ENCODE measurements at places on chromosomes 12 and 14.

DNA sequence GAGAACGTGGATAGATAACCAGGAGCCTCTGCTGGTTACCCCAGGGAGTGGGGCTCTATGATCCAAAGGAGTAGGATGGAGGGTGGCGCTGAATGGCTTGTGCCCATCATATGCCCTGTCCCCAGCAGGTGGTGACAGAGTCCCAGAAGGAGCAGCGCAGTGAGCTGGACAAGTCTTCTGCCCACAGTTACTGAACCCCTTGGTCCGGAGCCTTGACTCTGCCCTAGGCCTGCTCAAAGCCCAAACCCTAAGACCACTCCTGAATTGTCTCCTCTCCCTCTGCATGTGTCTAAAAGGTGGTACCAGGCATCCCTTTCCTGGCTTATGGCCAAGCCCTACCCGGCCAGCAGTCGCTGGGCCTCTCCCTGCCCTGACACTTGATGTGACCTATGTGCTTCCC lies 3.2 kb downstream of the PRPH start:
- DNase-seq = no peak

DNA sequence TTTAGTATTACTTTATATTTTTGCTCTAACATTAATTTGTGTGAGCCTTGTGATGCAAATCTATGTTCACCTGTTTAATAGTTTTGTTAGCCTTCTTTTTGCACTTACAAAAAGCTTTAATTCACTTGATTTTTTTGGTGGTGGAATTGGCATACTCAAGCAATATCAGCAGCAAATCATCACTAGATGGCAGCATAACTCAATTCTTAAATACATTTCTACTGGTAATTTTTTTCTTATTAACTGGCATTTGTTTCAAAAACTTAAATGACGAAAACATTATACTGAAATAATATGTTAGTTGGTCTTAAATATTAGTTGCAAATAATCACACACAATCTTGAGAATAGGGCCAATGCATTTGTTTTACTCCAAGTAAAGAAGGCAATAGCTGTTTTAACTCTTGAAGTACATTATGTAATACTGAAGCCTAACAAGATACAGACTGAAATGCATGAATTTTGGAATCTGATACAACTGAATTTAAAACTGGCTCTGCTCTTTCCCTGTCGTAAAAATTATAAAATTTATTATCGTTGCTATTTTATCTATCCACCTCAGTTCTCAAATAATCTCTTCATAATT lies 151.5 kb downstream of the ATXN7L3B start:
- no peak for DNase-seq

DNA sequence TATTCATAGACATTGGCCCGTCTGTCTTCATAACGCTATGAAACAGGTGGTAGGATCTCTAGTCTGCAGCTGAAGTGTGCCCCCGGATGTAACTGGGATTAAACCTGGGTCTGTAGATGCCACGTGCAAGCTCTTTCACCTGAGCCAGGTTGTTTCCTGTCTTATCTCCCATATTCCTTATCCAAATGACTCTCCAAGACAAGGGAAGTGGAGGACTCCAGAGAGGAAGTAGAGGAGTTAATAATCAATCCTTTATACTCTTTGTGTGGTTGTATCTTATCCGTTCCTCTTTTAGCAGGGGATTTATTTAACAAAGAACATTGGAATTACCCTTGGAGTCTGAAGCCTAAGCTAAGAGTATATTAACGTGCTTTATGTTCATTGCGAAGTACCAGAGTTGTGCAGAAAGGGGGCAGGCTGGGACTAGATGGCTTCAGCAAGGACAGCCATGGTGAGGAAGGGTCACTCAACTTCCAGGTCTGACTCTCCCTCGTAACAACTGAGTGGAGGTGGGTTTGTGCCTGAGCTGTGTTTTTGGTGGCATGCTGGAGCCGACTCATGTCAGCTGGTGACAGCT lies 82.8 kb downstream of the RIN3 start:
- DNase-seq = no peak

- DNase-seq = peak; percentile 39
Measured at GRCh38 chr14:101066826-101067510, 163.4 kb upstream of the RTL1 start.

DNA sequence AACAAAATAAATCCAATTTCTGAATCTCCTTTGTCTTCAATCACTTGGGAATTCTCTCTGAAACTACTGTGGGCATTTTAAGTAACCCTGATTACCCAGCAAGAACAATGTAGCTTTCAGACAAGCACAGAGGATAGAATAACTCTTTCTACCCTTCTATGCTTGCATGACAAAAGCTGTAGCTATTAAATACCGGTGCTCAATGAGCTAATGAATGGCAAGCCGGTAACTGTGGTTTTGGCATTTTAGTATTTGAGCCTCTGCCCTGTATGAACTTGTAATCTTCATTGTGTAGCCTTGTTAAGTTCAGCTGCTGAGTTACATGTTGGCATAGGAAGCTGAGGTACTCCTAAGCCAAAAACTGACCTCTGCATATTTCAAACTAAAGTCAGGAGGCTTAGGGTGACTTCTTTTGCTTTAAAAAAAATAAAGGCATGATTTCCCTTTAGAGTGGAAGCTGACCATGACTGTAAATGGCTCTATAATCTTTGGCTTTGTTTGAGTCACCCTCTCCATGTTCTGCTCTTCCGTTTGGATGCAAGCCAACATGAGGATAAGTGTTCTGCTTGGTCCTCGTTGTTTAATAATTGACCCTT lies 171.0 kb upstream of the HIF1A start:
- DNase-seq = no peak

DNA sequence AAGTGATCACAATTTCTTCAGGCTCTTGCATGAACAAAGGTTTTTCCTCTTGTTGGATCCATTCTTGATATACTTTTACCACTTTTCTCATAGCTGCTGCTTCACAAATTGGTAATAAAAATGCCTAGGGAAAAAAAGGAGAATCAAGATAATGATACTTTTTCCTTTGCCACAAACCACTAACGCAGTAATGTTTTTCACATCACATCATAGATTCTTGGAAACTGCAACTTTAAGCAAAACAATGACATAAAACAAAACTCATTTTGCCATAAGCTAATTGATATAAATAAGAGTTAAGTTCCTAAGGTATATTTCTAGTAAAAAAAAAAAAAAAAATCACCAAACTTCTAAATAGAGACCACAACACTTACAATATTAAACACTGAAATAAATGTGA lies 66.7 kb downstream of the RALGAPA1 start:
- DNase-seq = no peak

GRCh38 chr12:20187456-20187855 lies 180.9 kb upstream of the PDE3A start:
- no peak for DNase-seq

GRCh38 chr12:700016-700415 lies 36.8 kb upstream of the NINJ2 start:
- no peak for DNase-seq

DNA sequence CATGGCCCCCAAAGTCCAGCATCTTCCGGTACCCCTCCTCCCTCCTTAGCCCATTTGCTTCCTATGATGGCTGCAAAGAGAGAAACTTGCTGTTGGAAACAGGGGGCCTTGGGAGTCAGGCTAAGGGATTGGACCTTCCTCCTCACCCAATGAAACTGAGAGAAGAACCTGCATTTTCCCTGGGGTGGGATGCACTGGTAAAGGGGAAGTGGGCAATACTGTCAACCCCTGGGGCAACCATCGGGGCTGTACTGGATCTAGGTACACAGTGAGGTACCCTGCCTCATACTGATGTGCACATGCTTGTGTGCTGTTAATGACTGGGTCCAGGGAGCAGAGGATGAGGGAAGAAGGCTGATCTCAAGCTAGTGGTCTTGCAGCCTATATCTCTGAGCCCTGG lies 11.0 kb upstream of the JPH4 start:
- no peak for DNase-seq

GRCh38 chr14:52025310-52025709 lies 36.0 kb downstream of the RTRAF start:
- DNase-seq = no peak

GRCh38 chr12:93215290-93215678 lies 162.4 kb upstream of the NUDT4 start:
- DNase-seq = no peak

DNA sequence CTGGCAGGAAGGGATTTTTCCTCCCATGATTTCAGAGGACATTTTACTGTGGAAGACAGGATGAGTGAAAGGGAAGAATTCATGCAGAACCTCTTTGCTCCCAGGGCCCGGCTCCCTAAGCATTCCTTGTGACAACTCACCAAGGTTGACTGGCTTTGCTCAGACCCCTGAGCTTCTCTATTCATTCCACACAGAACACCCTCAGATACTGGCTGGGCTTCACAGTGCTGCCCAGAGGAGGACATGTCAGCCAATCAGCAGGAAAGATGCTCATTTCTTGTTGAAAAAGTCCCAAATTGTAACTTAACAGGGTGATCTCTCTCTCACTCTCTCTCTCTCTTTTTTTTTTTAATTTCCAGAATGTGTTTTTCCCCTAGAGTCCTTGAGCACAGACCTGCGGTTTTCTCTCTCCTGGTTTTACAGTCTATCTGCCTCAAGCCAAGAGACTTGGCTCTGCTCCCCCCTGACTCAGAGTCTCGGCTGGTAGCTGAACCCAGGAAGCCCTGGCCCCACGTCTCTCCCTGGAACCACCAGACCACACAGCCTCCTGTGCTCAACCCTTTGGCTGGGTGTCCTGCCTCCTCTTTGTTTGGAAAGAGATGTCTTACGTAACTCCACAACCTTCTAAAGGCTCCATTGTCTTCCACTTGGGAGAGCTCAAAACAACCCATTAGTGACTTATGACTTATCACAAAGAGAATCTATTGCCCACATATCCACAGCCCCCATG lies 43.9 kb downstream of the SSPN start:
- no peak for DNase-seq

GRCh38 chr12:112309797-112310196 lies 72.4 kb downstream of the HECTD4 start:
- DNase-seq = no peak

DNA sequence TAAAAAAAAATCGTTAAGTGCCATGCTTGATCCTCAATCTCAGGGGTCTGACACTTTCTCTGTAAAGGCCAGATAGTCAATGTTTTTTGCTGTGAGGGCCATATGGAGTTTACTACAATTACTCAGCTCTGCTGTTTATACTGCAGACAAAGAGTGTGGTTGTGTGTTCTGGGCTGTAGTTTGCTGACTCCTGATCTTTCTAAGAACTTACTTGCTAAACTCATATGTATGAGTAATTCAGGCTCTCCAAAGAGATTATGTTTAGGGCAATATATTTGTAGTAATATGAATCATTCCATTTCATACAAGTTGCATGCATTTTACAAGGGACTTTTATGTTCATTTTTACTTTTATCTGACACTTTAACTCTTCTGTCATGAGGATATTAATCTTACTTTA lies 188.2 kb downstream of the TMTC2 start:
- DNase-seq = no peak

- no peak for DNase-seq
Measured at GRCh38 chr12:53500142-53500775, 824 bp upstream of the TARBP2 start.

GRCh38 chr14:64218344-64219240 lies 75.6 kb downstream of the ESR2 start:
- DNase-seq = no peak

DNA sequence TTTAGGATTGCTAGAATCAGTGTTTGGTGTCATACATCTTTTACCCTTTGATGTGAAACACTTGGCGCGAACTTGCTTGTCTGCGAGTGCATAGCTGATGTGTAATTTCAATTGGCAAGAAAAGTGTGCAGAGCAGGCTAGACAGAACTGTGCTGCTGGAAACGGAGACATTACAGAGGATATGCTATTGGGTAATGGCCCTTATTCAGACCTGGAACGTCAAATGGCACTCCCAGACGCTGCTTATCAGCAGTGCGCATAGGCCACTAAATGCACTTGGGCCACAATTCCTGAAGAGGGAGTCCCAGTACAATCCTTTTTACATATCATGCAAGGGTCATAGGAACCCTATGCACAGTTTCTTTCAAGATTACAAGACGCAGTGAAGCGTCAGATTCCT lies 15.7 kb upstream of the SLC10A1 start:
- no peak for DNase-seq

GRCh38 chr14:78403278-78403815 lies 233.2 kb downstream of the NRXN3 start:
- DNase-seq = no peak

GRCh38 chr12:85693093-85693665 lies 143.0 kb downstream of the RASSF9 start:
- DNase-seq = no peak

- DNase-seq = no peak
Measured at GRCh38 chr12:119676022-119676421, 8.1 kb downstream of the PRKAB1 start.

DNA sequence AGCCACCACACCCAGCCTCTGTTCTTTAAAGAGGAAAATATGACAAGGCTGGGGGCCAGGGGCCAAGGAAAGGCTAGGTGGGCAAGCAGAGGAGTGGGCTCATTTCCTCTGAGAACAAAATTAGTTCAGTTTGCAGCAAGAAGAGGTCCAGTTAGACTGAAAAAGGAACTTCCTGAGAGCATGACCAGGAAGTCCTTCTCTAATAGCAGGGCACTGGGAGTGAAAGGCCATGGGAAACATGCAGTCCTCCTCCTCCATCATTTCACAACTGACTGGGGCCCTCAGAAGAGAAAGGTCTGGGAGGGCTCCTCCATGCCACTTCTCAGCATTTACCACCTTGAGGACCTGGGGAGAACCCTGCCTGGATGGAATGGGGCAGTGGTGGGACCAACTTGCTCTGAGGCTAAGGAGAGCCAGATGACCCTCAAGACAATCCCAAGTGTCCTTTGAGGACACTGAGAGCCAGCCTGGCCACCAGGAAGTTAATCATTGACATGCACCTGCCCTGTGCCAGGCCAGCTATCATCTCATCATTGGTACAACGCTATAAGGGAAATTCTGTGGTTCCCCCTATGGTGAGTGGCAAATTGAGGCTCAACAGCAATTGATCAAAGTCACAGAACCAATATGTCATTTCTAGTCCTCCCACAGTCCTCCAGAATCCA lies 2.0 kb downstream of the AQP2 start:
- DNase-seq = no peak

DNA sequence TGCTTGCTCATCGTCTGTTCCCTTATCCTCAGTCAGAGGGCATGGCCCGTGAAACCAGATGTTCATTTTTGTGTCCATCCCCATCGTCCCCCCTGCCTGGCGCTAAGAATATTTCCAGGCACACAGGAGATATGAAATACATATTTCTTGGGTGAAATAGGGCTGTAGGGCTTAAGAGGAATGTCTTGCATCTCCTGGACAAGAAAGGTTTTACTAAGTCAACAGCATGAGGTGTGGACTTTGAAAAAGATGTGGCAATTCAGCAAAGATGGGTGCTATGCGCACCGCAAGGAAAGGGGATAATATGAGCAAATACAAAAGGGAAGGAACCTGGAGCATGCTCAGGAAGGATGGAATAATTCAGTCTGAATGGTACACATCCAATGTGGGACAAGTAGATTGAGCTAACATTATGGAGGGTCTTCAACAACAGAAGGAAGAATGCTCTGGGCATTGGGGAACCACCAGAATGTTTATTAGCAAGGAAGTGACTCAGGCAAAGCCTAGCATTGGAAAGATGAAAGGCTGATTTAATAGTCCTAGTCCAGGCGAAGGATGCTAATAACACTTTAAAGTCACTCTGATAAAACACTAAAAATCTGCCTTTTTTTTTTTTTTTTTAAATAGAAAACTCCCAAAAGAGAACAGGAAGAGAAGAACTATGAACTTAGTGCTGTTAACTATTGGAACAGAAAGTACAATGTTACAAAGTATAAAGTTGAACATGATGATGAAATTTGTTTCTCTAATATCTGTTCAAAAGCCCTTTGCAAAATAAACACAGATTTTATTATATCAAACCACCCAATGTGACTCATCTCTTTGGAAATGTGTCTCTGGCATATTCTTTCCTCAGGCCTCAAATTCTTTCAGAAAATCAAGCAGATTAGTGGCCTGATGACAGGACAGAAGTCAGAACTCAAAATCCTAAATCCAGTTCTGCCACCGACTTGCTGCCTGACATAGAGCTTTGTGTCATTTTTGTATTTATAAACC lies 449.5 kb downstream of the BCAT1 start:
- no peak for DNase-seq
